ENCODE measurements at places on chromosomes 16 and 17. TPM values are rescaled to one million over a fixed set of nuclear protein-coding genes. Genes with fewer than 3 reads are reported as not detected.

DNA sequence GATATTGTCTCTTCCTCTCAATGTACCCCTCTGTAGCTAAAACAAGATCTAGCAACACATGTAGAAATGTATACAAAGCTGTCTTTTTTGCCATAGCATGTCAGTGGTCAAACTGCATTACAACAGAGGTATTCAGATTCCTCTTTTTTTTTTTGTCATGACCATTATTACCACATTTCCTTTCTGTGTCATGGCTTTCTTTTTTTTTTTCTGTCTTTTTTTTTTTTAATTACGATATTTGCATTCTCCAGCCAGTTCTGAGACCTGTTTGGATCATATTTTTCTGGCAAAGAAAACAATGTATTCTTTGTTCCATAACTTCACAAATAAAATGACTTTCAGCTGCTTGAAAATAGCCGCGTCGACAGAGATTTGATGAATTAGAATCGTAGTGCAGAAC is 27.4 kb upstream of the CAPNS2 start:
- DNase-seq = no peak

- DNase-seq = no peak
Observed at GRCh38 chr17:4579678-4580077, 4.7 kb upstream of the SMTNL2 start.

GRCh38 chr17:77769215-77769614 is 189.3 kb upstream of the TNRC6C start:
- no peak for DNase-seq

DNA sequence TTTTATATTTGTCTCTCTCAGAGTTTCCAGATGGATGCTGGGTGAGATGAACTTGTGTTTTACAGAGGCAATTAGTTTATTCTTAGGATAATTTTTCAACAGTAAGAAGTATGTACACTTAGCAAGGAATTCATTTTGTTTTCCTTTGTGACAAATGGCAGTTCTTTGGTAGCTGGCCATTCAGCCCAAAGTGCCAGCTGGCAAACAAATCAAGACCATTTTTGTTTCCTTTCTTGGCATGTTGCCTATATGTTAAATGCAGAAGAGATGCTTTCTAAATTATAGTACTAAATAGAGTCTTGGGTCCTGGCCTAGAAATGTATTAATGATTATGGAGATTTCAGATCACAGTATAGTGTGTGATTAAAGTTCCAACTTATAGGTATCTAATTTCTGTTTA is 337.1 kb downstream of the CNTNAP4 start:
- no peak for DNase-seq

DNA sequence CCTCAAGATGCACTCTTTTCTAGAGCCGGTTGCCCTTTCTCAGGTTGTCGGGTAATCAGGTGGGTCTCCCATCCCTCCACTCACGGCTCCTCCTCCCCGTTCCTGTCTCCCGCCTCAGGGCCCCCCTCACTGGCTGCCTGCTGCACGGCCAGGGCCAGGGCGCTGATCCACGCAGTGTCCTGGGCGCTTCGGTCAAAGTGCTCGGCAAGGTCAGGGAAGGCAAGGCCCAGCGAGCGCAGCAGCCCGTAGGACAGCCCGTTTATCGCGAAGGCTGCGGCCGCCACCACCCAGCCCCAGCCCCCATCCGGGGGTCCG is 753 bp downstream of the SLC16A11 start:
- no peak for DNase-seq

GRCh38 chr16:66065925-66066324 is 300.6 kb upstream of the CDH5 start:
- no peak for DNase-seq

DNA sequence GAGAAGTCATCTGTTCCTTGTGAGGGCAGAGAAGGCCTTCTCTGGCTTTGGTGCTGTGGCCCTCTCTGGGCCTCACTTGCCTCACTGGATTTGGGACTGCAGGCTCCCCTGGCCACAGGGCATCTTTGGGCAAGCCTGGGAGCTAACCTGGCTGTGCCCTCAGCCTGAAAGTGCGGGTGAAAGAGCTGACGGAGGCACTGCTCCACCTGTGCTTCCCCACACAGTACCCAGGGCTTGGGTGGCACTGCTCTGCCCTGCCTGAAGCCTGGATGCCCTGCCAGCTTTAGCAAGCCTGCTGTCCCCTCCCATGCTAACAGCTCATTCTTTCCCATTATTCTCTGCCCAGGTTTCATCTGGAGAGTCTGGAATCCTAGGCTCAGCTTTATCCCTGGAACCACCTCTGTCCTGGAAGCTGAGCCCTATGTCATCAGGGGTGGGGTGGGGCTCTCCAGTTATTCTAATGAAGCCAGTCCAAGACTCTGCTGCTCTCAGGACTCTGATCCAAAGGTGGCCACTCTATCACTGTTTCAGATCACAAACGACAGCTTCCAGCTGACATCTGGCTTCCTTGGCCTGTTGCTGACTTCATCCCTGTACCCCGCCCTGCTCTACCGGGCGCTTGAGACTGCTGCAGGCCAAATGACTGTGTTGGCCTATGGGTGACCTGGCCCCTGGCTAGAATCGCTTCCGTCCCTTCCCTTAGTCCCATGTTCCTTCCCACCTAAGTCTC is 29.3 kb downstream of the HIC1 start:
- DNase-seq = no peak

DNA sequence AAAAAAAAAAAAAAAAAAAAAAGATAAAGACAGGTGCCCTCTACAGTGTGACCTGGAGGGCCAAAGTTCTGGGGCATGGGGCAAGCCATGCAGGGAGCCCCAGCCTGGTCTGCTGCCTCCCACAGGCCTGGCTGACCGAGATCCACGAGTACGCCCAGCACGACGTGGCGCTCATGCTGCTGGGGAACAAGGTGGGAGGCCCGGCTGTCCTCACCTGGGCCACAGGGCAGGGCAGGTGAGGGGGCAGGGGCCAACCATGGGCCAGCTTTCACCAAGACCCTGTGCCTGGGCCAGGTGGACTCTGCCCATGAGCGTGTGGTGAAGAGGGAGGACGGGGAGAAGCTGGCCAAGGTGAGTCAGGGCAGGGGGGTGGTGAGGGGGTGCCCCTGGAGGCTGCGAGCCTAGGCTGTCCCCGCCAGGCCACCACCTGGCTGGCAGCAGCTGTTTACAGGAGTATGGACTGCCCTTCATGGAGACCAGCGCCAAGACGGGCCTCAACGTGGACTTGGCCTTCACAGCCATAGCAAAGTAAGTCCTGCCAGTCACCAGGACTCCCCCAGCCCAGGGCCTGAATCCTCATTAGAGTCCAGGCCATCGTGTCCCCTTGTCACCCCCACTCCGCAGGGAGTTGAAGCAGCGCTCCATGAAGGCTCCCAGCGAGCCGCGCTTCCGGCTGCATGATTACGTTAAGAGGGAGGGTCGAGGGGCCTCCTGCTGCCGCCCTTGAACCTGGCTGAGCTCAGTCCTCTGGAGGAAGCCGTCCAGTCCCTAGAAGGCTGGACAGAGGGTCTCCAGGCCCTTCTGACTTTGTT is 2.7 kb upstream of the TRAF7 start:
- DNase-seq = no peak

GRCh38 chr16:21103941-21104860 is 46.4 kb downstream of the DNAH3 start:
- DNase-seq = no peak

- no peak for DNase-seq
Observed at GRCh38 chr17:41185001-41185400, 290 bp upstream of the KRTAP4-1 start.

DNA sequence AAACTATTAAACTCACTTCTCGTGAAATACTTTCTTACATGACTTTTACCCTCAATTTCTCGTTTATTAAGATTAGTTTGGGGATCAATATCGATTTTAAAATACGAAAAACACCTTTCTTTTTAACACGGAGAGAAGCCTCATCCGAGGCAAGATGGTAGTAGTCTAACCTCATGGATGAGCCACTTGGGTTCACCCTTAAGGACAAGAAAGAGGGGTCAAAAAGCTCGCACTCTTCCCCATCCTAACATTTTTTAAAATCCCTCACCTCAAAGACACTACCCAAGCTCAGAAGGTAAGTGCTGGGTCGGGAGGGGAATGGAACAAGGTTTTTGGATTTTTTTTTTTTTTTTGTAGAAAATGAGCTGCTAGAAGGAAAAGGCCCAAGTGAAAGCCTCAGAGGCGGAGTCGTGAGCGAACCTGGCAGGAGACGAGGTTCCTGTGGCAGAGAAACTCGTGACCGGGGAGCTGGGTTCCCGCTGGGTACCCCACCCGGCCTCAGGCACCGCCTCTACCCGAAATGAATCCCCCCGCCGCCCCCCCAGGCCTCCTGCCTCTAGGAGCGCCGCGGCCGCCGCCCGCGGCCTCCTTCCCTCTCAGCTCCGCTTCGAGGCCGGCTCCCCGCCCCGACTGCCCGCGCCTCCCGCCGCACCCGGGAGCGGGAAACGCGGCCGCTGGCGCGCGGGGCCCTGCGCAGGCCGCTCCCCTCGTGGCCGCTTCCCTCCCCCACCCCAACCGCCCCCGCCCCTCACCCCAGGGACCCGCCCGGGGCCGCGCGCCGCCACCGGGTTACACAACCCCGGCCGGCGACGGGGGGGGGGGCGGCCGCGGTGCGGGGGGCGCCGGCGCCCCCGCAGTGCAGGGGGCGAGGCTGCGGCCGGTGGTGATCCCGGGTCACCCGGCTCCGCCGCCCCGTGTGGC is 1.6 kb downstream of the NUFIP2 start:
- DNase-seq = peak; percentile 66

DNA sequence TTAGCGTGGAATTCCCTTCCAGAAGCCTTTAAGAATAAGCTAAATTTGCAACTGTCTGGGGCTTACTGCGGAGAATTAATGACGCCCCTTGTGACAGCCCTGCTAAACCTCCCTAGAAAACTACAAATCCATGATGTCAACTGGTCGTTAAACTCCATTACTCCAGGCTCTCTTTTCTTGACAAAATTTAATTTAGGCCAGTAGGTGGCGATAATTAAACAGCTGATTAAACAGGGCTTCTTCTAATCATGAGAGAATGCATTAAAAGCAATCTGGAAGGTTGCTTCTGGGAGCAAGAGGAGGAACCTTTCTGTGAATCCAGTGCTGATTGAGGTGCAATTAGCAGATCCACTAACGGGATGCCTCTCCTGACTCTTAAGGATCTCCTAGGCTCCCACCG is 8.1 kb upstream of the NLRP1 start:
- DNase-seq = no peak

COPZ2 gene
- total RNA-seq = 11.5 TPM

GPR179 gene
- total RNA-seq = 0.08 TPM

- peak; percentile 34 for DNase-seq
Observed at GRCh38 chr16:50025537-50025931, 509 bp downstream of the CNEP1R1 start.

- DNase-seq = no peak
Observed at GRCh38 chr17:48462946-48463345, 32.9 kb upstream of the SKAP1 start.

TBC1D3K gene
- total RNA-seq = not detected

DNA sequence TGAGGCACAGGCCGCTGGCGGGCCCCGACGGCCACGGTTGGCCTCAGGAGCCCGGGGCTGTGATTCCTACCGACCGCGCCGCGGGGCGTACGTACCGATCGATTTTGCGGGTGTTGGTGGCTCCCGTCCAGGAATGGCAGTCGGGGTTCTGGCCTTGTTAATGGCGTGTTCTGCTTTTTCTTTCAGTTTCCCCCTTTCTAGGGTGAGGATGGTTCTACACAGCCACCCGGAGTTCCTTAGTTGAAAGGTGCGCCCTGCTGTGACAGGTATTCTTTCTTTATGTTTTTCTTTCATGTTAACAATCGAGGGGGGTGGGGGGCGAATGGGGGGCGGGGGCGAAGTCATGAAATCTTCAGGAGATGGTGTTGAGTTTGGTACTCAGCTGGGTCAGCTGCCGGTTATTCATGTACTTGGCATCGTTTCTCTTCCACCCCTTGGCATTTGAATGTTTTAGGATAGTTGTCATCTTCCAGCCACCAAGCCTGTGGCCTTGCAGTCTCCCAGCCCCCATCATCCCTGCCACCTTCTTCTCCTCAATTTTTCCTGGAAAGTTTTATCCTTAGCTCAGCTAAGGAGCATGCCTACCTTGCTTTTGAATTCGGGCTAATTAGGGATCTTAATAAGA is 802 bp downstream of the CYLD start:
- DNase-seq = peak; percentile 60

- no peak for DNase-seq
Observed at GRCh38 chr16:81014672-81015071, 7.7 kb downstream of the CENPN start.

ABCA9 gene
- not detected for total RNA-seq

DNA sequence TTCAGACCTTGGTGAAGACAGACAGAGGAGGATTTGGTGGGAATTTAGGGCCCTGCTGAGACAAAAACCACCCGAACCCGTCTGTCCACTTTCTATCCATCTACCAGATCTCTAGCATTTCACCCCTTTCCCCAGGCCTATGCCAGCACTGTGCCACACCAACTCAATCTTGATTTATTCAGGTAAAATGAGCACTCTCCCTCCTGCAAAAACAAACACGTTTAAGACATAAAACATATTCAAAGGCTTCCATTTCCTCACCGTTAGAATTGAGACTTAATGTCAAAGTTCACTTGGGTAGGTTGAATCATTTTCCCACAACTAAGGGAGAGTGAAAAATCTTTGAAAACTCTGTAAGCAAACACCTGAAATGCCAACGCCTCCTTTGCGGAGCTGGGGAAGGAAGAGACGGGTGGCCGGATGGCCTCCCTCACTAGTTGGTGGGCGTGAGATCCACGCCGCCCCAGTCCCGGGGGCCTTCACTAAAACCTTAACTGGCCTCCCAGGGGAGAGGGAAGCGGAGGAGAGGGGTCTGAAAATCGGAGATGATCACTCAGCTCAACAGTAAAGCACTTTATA is 862 bp downstream of the DCAKD start:
- DNase-seq = peak; percentile 45

HS3ST2 gene
- total RNA-seq = not detected

ITGAD gene
- not detected for total RNA-seq

AP2B1 gene
- total RNA-seq = 196 TPM

DNA sequence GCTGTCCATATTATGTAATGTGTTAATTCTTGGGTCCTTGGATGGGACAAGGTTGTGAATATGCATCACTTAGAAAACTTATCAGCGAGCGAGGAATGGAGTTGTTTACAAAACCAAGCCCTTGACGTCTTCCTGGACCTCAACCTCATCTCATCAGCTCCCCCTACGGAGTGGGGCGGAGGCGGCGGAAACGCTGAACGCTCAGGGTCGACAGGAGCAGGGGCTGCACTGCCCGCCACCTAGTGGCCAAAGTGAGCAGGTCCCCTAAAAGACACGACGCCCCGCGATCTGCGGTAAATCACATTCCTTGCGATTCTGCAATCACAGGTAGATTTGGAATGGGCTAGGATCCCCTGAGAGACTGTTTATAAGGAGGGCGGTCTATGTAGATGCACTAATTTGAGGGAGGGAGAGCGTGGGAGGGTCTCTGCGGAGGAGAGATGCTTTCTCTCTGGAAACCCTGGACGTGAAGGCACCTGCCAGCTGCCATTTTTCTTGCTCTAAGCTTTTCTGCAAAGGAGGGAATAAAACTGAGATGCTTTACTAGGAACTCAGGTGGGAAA is 5.4 kb upstream of the ICAM2 start:
- DNase-seq = peak; percentile 95

GRCh38 chr16:83456934-83457333 is 350.8 kb upstream of the HSBP1 start:
- DNase-seq = no peak

DNA sequence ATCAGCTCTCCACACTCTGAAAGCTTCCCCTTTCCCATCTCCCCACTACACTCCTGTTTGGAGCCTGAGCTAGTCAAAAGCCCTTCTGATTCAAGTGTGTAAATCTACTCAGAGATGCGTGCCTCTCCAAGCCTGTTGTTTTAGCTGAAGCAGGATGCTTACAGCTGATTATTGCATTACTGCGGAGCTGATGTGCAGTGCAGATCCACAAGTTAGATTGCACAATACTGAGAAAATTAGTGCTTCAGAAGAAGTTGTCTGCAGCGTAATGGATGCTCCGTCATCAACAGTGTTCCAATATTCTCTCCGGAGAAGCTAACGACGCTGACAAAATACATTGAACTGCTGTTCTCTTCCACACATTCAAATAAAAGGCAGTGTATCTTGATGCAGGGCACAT is 44.8 kb upstream of the NLRP1 start:
- DNase-seq = no peak

All from activated CD4-positive, alpha-beta memory T cell treated with anti-CD3 and anti-CD28 coated beads, Interleukin-2, amount 10 ng/mL, durations not matched to agents 7 days and 5 days (primary cell).